Breast epithelium (tissue), 4 donors: ENCODE measurements at places on chromosomes 12 and 14. TPM values are rescaled to one million over a fixed set of nuclear protein-coding genes. Genes with fewer than 3 reads are reported as not detected.
A peak's percentile ranks its signal among the peaks of the same experiment; 100 is the strongest.

The PRH1 gene
- 72.6 TPM for total RNA-seq

The ENDOU gene
- total RNA-seq = 1.0 TPM

The CIDEB gene
- 8.0 TPM for total RNA-seq

The ANO4 gene
- 1.0 TPM for total RNA-seq

- peaks cover 3% of the 10 kb centered on the region for H3K4me1 ChIP-seq
- no peak overlapping the region for H3K27ac ChIP-seq
- no peak for DNase-seq
- no peaks in the 10 kb centered on the region for H3K27me3 ChIP-seq
These were observed 1.6 kb upstream of the PRKAB1 start for GRCh38 chr12:119666226-119666795.

GRCh38 chr12:27498761-27499160, 25.2 kb upstream of the PPFIBP1 start:
- DNase-seq = no peak
- no peak overlapping the region for H3K4me3 ChIP-seq
- H3K27me3 ChIP-seq = no peaks in the 10 kb centered on the region
- no peaks in the 10 kb centered on the region for H3K36me3 ChIP-seq
- no peak overlapping the region for H3K27ac ChIP-seq

DNA sequence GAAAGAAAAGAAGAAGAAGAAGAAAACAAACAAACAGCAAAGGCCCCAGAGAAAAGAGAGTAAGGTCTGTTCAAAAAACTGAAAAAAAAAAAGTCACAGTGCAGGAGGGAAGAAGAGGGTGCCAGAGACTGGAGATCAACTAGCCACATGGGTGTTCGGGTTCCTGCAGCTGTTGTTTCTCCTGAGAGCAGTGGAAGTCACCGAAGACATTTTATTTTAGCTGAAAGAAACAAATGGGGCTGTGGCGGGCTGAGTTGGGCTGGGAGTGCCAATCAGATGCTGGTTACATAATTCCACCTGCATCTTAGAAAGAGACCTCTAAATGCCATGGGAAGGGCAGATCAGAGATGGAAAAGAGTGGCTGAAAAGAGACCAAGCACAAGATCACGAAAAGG, 33.9 kb downstream of the ACTN1 start:
- peak overlapping the region; percentile 83 for H3K27ac ChIP-seq
- no peak overlapping the region for H3K4me3 ChIP-seq
- H3K4me1 ChIP-seq = peaks cover 68% of the 10 kb centered on the region
- no peak for DNase-seq

GRCh38 chr14:99273766-99274345, 1.9 kb upstream of the BCL11B start:
- H3K4me3 ChIP-seq = peak overlapping the region; percentile 31
- DNase-seq = no peak
- H3K36me3 ChIP-seq = no peaks in the 10 kb centered on the region
- H3K27ac ChIP-seq = peak overlapping the region; percentile 19
- H3K27me3 ChIP-seq = peaks cover 14% of the 10 kb centered on the region

DNA sequence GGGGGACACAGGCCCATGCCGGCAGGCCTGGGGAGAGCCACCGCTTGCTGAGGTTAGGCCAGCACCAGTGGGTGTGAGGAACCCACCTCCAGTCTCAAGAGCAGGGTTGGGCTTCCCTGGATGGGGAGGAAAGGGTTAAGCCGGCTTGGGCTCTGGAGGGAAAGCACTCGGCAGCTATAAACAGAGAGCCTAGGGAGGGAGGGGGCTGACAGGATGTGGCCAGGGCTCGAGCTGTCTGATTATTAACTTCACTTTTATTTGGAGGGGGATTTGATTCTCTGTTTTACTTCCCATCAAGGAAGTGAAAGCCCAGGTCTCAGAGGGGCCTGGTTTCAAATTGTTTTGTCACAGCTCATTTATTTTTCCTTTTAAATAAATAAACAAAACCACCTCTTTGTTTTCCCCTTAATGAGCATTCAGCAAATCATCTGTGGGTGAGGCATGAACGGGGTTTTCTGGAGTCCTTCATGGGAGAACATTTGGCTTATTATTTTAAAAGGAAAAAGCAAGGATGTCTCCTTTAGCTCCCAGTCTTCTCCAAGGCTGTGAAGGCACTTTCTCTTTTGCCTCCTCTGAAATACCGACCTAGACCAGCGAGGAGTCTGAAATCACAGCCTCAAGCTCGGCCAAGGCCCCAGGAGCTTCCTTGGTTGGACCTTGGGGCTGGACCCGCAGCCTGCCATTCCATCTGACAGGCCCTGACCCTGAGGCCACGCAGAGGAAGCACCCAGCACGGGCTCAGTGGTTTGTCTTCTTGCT, 21.9 kb upstream of the ZFP36L1 start:
- H3K4me1 ChIP-seq = peaks cover 16% of the 10 kb centered on the region
- peak; percentile 36 for DNase-seq
- H3K4me3 ChIP-seq = peak overlapping the region; percentile 23
- H3K27me3 ChIP-seq = no peaks in the 10 kb centered on the region
- H3K36me3 ChIP-seq = no peaks in the 10 kb centered on the region
- peak overlapping the region; percentile 99 for H3K27ac ChIP-seq

GRCh38 chr12:27652174-27652763, 44.0 kb upstream of the REP15 start:
- DNase-seq = no peak
- no peak overlapping the region for H3K4me3 ChIP-seq
- no peaks in the 10 kb centered on the region for H3K36me3 ChIP-seq
- no peak overlapping the region for H3K27ac ChIP-seq

DNA sequence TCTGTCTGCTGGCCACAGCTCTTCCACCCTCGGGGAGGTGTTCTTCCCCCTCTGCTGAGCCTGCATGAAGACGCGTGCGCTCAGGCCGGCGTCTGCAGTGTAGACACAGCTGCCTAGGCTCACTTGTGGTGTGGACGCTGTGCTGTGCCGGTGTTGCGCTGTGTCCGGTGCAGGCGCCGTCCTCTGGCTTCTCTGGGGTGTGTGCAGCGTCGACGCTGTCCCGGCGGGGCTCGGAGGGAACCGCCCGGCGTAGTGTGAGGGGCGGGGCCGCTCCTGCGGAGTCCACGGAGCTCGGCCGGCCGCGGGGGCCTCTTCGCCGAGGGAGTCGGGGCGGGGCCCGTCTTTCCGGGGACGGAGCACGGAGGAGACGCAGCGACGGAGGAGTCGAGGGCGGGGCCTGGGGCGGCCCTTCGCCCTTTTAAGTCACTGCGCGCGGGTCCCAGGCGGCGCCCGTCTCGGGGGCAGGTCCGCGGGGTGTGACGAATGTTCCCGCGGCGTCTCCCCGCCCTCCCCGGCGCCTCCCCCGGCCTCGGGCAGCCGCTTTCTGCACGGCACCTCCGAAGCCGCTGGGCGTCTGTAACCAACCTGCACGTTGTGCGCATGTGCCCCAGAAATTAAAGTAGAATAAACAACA, 45.2 kb downstream of the NOC4L start:
- no peaks in the 10 kb centered on the region for H3K27me3 ChIP-seq
- H3K27ac ChIP-seq = peak overlapping the region; percentile 76
- H3K4me3 ChIP-seq = peak overlapping the region; percentile 51

- no peaks in the 10 kb centered on the region for H3K4me1 ChIP-seq
- no peaks in the 10 kb centered on the region for H3K27me3 ChIP-seq
- H3K27ac ChIP-seq = no peak overlapping the region
- no peaks in the 10 kb centered on the region for H3K36me3 ChIP-seq
- no peak overlapping the region for H3K4me3 ChIP-seq
These were observed 42.8 kb downstream of the IRF2BPL start for GRCh38 chr14:76985540-76986230.

DNA sequence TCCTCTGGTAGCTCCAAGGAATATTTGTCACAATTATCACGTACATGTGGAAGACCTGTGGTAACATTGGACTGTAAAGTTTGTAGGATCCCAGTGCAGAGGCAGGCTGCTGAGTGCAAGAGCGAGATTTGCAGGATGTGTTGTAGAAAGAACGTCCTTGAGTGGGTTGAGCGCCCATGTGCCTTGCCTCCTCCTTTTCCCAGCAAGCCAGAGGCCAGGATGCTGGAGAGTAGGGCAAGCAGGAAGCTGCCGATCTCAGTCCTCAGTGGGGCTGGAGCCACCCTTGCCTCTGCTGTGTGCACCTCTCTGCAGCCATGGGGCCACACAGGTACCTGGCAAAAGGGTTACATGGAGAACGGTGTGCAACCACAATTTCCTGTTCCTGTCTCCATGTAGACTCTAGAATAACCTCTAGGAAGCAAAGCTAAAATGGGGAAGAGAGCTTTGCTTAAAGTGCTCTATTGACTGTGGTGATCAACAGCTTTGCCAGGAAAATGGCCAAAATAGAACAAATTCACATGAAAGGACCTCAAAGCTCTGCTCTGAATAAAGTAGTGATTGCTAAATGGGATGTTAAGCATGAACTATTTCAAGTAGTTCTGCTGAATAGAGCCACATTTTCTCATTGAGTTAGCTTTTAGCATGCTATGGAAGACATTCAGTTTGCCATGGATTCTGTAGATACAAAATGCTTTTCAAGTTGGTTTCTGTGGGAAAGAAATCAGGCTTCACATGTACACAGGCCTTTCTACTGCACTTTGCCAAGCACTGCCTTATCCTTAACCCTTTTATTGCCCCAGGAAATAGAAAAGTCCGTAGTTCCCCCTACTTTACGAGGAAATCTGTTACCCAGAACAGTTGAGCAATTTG, 37.4 kb downstream of the ANKRD9 start:
- no peaks in the 10 kb centered on the region for H3K36me3 ChIP-seq
- DNase-seq = no peak
- H3K4me3 ChIP-seq = peak overlapping the region; percentile 31
- peak overlapping the region; percentile 82 for H3K27ac ChIP-seq
- no peaks in the 10 kb centered on the region for H3K4me1 ChIP-seq
- no peaks in the 10 kb centered on the region for H3K27me3 ChIP-seq

- no peaks in the 10 kb centered on the region for H3K4me1 ChIP-seq
- H3K36me3 ChIP-seq = no peaks in the 10 kb centered on the region
- H3K4me3 ChIP-seq = no peak overlapping the region
These were observed 12.5 kb downstream of the PRIMA1 start for GRCh38 chr14:93775744-93776143.

DNA sequence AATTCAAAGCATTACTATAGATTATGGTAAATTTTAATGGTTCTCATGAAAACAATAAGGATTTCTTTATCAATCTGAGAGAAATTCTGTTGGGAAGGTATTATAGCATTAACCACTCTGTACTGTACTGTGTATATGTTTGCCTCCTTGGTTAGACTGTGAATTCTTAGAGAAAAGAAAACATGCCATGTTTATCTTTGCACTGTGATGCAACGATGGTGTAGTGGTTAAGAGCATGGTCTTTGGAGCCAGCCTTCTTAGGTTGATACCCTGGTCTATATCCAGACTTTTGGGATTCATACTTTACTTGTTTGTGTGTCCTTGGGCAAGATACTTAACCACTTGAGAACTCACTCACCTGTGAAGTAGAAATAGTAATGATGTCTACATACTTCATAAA, 32.2 kb upstream of the NUBPL start:
- H3K4me3 ChIP-seq = no peak overlapping the region
- no peaks in the 10 kb centered on the region for H3K4me1 ChIP-seq
- no peak for DNase-seq
- H3K36me3 ChIP-seq = no peaks in the 10 kb centered on the region

- H3K27ac ChIP-seq = peak overlapping the region; percentile 92
- peaks cover 13% of the 10 kb centered on the region for H3K4me1 ChIP-seq
- H3K36me3 ChIP-seq = no peaks in the 10 kb centered on the region
- no peak overlapping the region for H3K4me3 ChIP-seq
These were observed 21.1 kb downstream of the IRF2BPL start for GRCh38 chr14:77007183-77007974.

GRCh38 chr12:116368196-116369194, 91.0 kb upstream of the MED13L start:
- no peak overlapping the region for H3K4me3 ChIP-seq
- DNase-seq = no peak

GRCh38 chr12:66965621-66966020, 286.7 kb upstream of the GRIP1 start:
- H3K36me3 ChIP-seq = no peaks in the 10 kb centered on the region
- H3K27ac ChIP-seq = no peak overlapping the region
- peaks cover 7% of the 10 kb centered on the region for H3K4me1 ChIP-seq
- H3K4me3 ChIP-seq = no peak overlapping the region
- no peaks in the 10 kb centered on the region for H3K27me3 ChIP-seq

GRCh38 chr14:99473458-99473857, 7.2 kb downstream of the SETD3 start:
- no peak overlapping the region for H3K4me3 ChIP-seq
- H3K27me3 ChIP-seq = no peaks in the 10 kb centered on the region
- H3K4me1 ChIP-seq = no peaks in the 10 kb centered on the region

- no peak for DNase-seq
- H3K27me3 ChIP-seq = no peaks in the 10 kb centered on the region
- no peak overlapping the region for H3K27ac ChIP-seq
These were observed 142.8 kb downstream of the BTG1 start for GRCh38 chr12:92002673-92003382.

- H3K4me1 ChIP-seq = no peaks in the 10 kb centered on the region
- no peak for DNase-seq
These were observed 18.0 kb upstream of the ABHD12B start for GRCh38 chr14:50853891-50854290.

GRCh38 chr12:48758186-48758585, 30.7 kb downstream of the ADCY6 start:
- H3K27me3 ChIP-seq = no peaks in the 10 kb centered on the region
- DNase-seq = no peak
- no peaks in the 10 kb centered on the region for H3K36me3 ChIP-seq
- no peak overlapping the region for H3K4me3 ChIP-seq
- no peak overlapping the region for H3K27ac ChIP-seq
- no peaks in the 10 kb centered on the region for H3K4me1 ChIP-seq

DNA sequence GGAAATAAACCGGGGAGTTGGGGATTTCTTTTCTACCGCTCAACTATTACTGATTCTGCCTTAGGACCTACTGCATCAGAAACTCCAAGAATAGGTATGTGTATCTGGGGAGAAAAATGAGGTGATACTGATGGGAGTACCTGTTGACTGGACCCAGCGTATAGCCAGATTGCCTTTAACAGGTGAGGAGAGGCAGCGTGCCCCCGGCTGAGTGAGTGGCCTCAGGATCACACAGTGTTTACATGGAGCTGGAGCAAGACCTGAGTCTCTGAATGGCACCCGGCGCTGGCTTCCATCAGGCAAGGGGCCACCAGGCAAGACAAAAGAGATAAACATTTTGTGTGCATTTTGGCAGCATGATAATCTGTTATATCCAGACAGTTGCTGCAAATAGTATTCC, 496.2 kb downstream of the EGLN3 start:
- H3K36me3 ChIP-seq = no peaks in the 10 kb centered on the region
- H3K4me3 ChIP-seq = no peak overlapping the region
- H3K27ac ChIP-seq = no peak overlapping the region
- no peak for DNase-seq
- H3K27me3 ChIP-seq = no peaks in the 10 kb centered on the region

- H3K4me3 ChIP-seq = peak overlapping the region; percentile 53
- H3K36me3 ChIP-seq = no peaks in the 10 kb centered on the region
- peak overlapping the region; percentile 100 for H3K27ac ChIP-seq
- DNase-seq = no peak
- H3K4me1 ChIP-seq = peaks cover 24% of the 10 kb centered on the region
These were observed 831 bp downstream of the CRIP1 start for GRCh38 chr14:105487449-105487985.

GRCh38 chr14:63470962-63471793, 72.0 kb downstream of the PPP2R5E start:
- peaks cover 5% of the 10 kb centered on the region for H3K4me1 ChIP-seq
- peak overlapping the region; percentile 39 for H3K27ac ChIP-seq
- no peaks in the 10 kb centered on the region for H3K36me3 ChIP-seq
- no peaks in the 10 kb centered on the region for H3K27me3 ChIP-seq
- no peak for DNase-seq

- DNase-seq = no peak
- no peak overlapping the region for H3K27ac ChIP-seq
- H3K27me3 ChIP-seq = no peaks in the 10 kb centered on the region
These were observed 58.8 kb downstream of the APPL2 start for GRCh38 chr12:105177208-105177607.
